ENCODE measurements at places on chromosomes 7 and 10.

- DNase-seq: no peak
These were observed 82.3 kb downstream of the FAM13C start for GRCh38 chr10:59279991-59280505.

- peak; percentile 2 for DNase-seq
These were observed 35.3 kb upstream of the EGR2 start for GRCh38 chr10:62851442-62851841.

DNA sequence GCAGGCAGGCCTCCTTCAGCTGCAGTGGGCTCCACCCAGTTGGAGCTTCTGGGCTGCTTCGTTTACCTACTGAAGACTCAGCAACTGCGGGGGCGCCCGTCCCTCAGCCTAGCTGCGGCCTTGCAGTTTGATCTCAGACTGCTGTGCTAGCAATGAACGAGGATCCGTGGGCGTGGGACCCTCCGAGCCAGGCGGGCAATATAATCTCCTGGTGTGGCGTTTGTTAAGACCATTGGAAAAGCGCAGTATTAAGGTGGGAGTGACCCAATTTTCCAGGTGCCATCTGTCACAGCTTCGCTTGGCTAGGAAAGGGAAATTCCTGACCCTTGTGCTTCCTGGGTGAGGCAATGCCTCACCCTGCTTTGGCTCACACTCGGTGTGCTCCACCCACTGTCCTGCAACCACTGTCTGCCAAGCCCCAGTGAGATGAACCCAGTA lies 159.2 kb upstream of the FOXP2 start:
- DNase-seq: no peak

GRCh38 chr7:36151921-36152755 lies 916 bp upstream of the EEPD1 start:
- DNase-seq: no peak

GRCh38 chr7:34451183-34451582 lies 206.8 kb upstream of the NPSR1 start:
- DNase-seq: no peak

DNA sequence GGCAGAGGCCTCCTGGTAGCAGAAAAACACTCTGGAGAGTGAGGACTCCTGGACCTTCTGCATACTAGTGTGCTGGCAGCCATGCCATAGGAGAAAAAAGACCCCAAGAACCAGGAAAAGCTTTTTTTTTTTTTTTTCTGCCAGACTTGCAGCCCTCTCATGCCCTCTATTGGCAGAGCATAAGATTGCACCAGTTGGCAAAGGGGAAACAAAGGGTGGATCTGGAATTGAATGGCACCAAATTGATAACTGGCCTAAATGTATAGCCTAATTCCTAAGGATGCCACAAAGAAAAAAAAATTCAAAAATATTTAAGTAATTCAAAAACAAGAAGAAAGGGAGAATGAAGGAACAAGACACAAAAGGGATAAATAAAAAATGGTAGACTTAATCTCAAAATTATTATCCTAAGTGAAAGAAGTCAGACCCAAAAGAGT lies 112.5 kb upstream of the GHITM start:
- DNase-seq: peak; percentile 45

- DNase-seq: no peak
These were observed 84.4 kb upstream of the FGL2 start for GRCh38 chr7:77284005-77284404.

Data from NCI-H2081 (cell line).